ENCODE measurements at places on chromosomes 7 and 10. TPM values are rescaled to one million over a fixed set of nuclear protein-coding genes. Genes with fewer than 3 reads are reported as not detected.

Gene ANXA8
- total RNA-seq: 0.19 TPM

Gene WNT8B
- not detected for total RNA-seq

Gene IRF5
- 74.6 TPM for total RNA-seq

Gene FGL2
- total RNA-seq: 1.7 TPM

DNA sequence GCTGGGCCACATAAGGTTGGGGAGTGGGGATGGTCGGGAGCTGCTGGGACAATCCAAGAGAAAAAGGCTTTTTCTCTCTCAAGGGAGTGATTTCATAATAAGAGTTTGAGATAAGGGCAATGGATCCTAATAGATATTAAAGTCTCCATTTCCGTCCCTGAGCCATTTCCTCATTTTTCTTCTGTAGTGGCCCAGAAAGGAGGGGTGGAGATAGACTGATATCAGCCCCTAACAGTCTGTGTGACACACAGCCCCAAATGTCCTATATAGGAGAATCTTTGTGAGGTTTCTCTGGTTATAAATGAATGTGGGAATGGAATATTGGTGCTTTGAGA, 35.2 kb downstream of the PRSS2 start:
- DNase-seq: no peak

DNA sequence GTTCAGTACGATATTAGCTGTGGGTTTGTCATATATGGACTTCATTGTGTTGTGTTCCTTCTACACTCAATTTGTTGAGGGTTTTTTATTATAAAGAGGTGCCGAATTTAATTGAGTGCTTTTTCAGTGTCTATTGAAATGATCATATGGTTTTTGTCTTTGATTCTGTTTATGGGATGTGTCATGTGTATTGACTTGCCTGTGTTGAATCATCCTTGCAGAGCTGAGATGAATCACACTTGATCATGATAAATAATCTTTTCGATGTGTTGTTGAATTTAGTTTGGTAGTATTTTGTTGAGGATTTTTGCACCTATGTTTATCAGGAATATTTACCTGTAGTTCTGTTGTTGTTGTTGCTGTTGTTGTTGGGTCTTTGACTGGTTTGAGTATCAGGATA, 39.8 kb downstream of the ATOH7 start:
- no peak for DNase-seq

- DNase-seq: no peak
Observed at GRCh38 chr10:36038316-36038955, 396.3 kb upstream of the FZD8 start.

DNA sequence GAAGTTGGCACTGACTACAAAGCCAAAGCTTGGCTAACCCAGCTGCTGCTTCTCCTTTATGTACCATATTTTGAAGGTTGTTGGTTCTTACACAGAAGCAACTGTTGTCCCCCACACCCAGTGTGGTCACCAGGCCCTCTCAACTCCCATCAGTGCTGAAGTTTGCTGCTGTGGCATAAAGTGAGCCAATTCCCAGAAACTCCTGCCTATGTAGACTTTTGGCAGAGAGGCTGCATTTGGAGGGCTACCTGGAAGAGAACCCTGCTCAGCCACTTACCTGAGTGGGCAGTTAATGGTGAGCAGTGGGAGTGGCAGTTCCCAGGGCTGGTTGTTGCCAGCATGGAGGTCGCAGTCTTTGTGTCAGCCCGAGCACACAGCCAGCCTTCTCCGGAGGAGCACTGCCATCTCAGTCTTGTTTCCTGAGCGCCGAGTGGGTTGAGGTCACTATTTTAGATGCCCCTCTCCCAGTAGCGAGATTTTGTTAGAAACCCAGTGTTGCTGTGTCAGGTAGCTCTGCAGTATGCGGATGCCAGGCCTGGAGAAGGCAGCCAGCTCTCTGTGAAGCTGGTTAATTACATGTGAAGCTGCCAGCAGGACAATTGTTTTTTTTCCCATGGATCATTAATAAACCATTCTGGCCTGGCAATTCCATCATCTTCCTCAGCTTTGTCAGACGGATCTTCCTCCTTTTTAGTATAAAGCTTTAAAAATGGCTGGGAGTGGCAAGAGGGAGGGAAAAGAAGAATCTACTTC, 24.5 kb downstream of the LRRC4 start:
- DNase-seq: no peak

GRCh38 chr7:140696024-140696679, 356 bp upstream of the NDUFB2 start:
- no peak for DNase-seq

DNA sequence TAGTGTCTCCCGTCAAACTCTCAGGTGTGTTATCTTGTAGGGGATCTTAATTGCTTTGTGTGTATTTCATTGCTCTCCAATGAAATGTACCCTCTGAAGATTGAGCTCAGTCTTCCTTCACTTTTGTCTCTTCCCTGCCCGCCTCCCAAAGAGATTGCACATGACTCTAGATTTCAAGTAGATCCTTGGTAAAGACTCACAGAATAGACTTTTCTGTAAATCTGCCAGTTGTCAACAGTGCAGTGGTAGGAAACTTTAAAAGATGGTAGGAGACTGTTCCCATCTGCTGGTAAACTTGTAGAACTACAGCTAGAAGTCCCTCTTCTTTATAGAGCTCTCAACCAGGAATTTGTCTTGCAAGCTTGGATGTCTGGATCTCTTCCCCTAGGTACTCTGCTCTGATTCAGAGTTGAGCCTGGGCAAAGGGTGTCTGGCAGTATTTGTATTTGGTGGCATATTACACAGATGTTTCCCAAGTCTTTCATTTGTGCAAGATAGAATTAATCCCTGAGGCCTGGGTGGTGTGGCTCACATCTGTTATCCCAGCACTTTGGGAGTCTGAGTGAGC, 9.6 kb downstream of the CCL26 start:
- DNase-seq: peak; percentile 40
